CD4-positive, alpha-beta T cell (primary cell): ENCODE measurements at places on chromosomes 12 and 14. TPM values are rescaled to one million over a fixed set of nuclear protein-coding genes. Genes with fewer than 3 reads are reported as not detected.

CLEC4D gene
- total RNA-seq, result not detected

EML1 gene
- total RNA-seq, result 0.59 TPM

SGPP1 gene
- 16.8 TPM for total RNA-seq

ACSS3 gene
- total RNA-seq, result not detected

FZD10 gene
- not detected for total RNA-seq

PIP4K2C gene
- total RNA-seq, result 17.3 TPM

PPM1H gene
- not detected for total RNA-seq

P3H3 gene
- total RNA-seq, result 2.5 TPM

RERGL gene
- total RNA-seq, result not detected

TDG gene
- total RNA-seq, result 27.5 TPM

CPNE6 gene
- total RNA-seq, result not detected

PLCZ1 gene
- not detected for total RNA-seq

TAS2R13 gene
- total RNA-seq, result 0.59 TPM
